ENCODE measurements at places on chromosomes 16 and 17.

GRCh38 chr17:78384479-78385175 is 6.2 kb downstream of the PGS1 start:
- DNase-seq, result no peak

GRCh38 chr16:19005561-19006445 is 22.1 kb downstream of the TMC7 start:
- no peak for DNase-seq

DNA sequence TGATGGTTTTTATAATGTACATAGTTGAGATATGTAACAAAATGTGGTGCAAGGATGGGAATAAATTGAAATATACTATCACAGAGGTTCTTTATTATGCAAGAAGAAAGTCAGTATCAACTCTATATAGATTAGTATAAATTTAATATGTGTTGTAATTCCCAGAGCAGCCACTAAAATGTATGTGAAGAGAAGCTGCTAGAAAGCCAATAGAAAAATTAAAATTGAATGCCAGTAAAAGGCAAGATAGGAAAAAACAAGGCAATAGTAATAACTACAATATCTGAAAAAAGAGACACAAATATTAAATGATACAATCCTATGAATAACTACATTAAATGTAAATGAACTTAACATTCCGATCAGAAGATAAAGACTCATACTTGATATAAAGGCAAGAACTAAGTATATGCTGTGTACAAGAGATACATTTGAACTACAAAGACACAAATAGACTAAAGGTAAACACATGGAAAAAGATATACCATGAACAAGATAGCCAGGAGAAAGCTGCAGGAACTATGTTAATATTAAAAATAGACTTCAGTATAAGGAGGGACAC is 92.0 kb downstream of the ABCA8 start:
- no peak for DNase-seq

DNA sequence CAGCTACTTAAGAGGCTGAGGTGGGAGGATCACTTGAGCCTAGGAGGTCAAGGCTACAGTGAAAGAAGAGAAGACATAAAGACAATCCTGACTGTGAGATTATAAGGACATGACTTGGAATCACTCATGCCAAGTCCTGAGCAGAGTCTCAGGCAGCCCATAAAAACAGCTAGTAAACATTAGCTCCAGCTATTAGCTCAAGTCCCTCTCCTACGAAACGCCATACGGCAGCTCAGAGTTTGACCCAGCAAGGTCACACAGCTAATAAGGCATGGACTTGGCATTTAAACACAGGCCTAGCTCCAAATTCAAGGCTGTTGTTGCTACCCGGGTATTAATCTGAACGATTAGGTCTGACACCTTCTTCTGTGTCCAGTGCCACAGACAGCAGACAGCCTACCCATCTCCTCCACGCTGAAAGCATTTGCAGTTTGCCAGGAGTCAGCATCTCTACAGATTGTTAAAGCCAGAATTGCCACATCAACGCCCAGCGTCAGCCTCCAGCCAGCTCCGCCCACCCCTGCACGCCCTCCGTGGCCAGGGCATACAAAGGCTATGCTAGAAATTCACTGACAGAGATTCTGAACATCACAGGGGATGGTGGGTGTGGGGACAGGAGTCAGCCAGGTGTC is 9.9 kb upstream of the TMEM114 start:
- DNase-seq, result no peak

DNA sequence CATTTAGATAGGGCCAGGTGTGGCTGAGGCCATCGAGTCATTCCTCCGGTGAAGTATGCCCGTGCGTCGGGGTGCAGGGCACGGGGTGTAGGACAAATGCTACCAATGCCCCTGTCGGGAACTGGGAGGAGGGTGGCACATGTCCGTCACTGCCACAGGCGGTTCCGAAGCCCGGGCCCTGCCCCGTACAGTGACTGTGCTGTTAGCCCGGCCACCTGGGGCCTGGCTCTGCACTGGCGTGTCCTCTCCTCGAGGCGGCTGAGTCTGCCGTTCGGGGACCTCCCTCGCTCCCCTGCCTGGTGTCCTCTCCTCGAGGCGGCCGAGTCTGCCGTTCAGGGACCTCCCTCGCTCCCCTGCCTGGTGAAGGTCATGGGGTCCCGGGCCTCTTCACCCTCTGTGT is 7.0 kb upstream of the ZFPM1 start:
- DNase-seq, result no peak

All from stimulated activated CD4-positive, alpha-beta T cell treated with anti-CD3 and anti-CD28 coated beads, Interleukin-1b, Interleukin-23, amount 100 ng/mL, for 24 hours (primary cell).